ENCODE measurements at places on chromosomes 7 and 10.

DNA sequence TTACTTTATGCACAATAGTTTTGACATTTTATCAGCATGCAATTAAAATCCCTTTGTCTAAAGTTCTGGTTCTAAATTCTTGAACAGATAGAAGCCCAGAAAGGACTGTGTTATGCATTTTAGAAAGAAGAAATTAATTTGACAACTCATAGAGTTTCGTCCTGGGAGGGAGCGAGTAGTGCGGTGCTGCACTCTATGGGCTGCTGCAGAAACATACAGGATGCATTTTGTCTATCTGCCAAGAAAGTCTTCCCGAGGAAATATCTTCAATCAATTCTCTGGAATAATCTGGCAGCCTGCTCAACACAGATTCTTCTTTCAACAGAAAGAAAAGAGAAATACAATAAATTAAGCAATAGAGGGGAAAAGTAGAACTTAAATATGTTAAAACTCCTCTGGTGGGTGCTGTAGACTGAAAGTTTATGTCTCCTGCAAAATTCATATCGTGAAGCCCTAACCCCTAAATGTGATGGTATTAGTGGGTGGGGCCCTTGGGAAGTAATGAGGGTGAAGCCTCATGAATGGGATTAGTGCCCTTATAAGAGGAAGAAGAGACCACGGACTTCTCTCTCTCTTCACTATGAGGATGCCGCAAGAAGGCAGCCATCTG, 39.0 kb upstream of the IFRD1 start:
- DNase-seq = no peak

- DNase-seq = no peak
Observed at GRCh38 chr7:96306385-96307125, 15.3 kb downstream of the SLC25A13 start.

DNA sequence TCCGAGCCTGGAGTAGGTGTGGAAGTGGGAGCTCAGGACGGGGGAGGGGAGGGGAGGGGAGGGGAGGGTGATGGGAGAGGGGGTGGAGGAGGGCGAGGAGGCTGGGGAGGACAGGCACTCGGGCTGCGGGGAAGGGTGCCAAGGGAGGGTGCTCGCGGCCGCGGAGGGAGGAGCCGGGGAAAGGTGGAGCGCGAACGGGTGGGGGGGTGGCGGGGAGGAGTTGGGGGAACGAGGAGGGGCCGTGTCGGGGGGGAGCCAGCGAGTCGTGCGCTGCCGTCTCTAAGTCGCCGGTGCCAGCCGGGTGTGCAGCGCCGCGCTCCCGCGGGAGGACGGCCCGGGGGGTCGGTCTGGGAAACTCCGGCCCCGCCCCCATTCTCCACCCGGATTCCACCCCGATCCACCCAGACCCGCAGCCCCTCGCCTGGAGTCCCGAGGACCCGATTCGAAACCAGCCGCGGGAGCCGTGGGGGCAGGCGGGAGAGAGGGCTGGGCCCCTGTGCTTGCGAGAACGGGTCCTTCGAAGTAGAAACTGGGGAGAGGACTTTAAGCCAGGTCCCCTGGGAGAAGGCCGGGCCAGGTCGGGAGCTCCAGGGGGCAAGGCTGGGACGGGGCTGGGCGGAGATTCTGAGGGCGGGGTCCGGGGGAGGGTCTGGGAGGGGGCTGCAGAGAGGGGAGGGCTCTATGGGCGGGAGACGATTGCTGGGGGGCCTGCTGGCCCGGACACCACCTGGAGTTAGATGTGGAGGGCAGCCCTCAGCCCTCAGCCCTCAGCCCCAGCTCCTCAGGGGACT, at the start of gene ZNF467:
Gene ZNF467 (minus strand): TSS at position 143 of the 791 bp plus-strand sequence. CDS start 2,556 bp downstream, outside the sequence.
- peak; percentile 82 for DNase-seq

DNA sequence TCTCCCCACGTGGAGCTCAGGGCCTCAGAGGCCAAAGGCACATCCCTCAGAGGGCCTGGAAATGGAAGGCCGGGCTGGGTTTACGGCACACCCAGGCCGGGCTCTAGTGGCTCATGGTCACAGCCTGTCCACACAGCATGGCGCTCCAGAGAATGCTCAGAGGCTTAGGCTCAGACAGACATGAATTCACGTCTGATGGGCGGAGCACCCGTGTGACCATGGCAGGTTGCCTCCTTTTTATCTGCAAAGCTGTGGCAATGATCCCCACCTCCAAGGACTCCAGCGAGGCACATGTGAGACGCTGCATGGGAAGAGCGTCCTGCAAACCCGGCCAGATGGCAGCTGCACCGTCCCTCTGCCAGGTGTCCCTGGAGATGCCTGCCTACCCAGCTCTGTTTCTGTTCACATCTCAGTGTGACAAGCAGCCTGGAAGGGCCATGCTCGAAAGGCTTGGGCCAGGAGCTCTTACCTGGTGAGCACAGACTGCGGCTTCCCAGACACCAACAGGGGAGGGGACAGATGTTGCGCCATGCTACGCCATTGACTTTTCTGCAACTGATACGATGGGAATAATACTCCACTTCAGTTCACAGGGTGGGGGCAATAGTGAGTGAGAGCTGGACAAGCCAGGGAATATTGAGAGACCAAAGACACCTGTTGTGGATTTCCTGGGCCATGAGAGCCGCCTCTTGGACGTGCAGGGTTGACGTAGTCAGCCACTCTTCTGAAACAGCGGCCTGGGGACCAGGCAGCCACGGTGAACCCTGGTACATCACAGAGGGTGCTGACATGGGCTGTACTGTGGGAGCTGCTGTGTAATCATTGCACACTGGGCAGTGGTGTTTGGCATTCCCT, 34.4 kb upstream of the FAM20C start:
- DNase-seq = no peak

- DNase-seq = no peak
Observed at GRCh38 chr7:21572331-21573313, 29.8 kb downstream of the DNAH11 start.

DNA sequence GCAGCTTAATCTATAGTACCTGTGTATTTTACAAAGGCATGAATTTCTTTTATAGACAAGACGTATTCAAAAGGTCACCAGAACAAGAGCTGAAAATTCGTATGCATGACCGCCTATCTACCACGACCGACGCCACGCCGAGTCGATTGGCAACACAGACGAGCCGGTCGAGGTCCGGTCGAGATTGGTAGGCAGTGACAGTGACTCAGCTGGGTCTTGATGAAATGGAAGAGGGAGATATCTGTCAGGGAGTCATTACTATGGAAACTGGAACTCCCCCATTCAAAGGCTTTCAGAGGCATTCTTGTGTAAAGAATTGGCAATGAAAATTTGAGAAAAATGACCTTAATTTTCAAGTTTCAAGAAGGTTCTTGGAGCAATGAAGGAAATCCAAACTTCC, 2.1 kb downstream of the ATP5MK start:
- DNase-seq = no peak

GRCh38 chr7:47539398-47540052, 42.4 kb downstream of the TNS3 start:
- no peak for DNase-seq

DNA sequence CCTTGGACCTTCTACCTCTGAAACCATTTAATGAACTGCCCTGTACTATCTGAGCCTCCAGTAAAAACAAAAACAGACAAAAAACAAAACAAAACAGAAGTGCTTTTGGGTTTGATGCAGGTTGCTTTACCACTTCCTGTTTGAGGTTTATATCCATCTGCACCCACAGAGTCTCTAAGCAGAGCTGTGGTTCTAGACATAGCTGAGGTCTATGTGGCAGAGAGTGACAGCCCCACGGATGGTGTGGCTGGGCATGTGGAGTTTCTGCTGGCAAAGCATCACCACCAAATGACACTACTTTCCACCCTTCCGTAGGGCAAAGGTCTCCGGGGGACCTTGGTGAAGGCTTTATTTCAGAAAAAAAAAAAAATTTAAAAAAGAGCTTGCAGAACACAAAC, 754.2 kb downstream of the GRID1 start:
- no peak for DNase-seq

- DNase-seq = no peak
Observed at GRCh38 chr10:124619195-124619594, 125.0 kb downstream of the FAM53B start.

- no peak for DNase-seq
Observed at GRCh38 chr7:29619848-29620555, 56.4 kb downstream of the PRR15 start.

DNA sequence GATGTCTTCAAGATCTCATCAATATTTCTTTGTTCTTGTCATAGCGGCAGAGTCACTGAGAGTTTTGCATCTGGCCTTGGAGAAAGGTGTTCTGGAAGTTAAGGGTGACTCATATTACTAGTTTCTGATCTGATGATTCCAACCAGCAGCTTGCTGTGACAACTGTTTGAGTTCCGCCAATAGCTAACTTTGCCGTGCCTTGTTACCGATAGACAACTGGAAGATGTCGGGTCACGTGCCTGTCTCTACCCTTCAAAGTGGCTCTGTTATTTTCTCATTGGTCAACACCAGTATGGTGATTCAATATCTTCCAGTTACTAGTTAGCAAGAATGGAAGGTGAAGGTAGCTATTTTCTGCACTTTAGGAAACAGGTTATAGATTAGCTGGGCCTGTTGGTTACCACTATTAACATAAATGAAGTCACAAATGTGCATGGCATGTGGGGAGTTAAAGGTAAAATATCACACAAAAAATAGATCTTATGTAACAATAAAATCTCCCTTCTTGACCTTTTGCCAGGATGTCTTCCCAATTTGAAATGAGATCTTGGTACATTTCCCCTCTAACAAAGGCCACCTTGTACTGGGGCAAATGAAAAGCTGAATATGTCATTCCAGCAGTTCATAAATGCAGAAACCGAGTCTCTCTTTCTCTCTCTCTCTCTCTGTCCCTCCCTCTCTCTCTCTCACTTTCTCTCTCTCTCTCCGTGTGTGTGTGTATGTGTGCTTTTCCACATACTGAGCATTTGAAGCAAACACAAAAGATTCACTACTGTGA, 2.6 kb upstream of the MGAM2 start:
- DNase-seq = no peak

DNA sequence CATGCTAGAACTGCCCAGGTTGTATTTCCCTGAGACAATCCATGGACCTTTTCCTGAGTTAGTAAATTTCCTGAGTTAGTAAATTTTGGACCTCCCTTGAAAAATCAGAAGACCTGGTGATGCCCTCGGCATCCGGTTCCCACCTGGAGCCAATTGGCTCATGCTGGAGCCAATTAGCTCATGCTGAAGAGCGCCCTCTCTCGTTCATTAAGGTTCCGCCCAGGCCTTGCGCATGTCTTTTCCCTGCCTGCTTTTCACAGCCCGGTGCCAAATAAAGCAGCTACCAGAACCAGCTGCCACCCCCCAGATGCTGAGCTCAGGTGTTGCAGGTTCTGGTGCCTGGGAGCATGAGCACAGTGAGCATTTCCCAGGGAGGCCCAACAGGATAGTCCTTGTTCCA, 96.2 kb downstream of the APBB1IP start:
- DNase-seq = no peak

DNA sequence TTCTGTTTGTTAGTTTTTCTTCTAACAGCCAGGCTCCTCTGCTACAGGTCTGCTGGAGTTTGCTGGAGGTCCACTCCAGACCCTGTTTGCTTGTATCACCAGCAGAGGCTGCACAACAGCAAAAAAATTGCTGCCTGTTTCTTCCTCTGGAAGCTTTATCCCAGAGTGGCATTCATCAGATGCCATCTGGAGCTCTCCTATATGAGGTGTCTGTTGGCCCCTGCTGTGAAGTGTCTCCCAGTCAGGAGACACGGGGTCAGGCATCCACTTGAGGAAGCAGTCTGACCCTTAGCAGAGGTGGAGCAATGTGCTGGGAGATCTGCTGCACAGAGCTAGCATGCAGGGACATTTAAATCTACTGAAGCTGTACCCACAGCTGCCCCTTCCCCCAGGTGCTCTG, 26.7 kb upstream of the CROT start:
- DNase-seq = no peak

GRCh38 chr10:1708746-1709145, 28.6 kb downstream of the ADARB2 start:
- no peak for DNase-seq

DNA sequence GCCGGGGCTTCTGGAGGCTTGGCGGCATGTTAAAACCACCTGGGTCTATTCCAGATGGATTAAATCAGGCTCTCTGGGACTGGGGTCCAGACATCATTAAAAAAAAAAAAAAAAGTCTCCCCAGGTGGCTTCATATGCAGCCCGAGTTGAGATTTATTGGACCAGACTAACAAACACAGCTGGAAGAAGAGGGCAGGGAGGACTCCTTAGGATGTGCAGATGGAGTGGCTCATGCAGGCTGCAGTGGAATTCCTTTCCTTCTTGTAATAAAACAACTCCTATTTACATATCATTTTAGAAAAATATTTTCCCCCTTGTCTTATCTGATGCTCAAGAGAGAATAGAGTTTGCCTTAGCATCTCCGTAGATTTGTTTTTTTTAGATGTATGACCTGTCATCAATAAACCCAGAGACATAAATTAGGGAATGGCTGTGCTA, 238.1 kb downstream of the CAMK1D start:
- no peak for DNase-seq

DNA sequence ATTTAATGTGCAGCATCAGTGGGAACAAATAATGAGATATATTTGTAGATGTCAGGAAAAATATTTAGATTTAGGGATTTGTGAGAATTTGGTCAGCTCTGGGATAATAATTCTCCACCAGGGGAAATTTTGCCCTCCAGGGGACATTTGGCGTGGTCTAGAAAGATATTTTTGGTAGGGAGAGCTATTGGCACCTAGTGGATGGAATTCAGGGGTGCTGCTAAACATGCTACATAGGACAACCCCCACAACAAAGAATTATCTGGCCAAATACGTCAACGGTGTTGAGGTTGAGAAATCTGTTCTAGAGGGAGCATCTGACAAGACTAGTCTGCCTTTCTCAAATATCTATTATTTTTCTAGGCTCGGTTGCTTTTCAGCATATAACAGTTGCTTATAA, 2.1 kb downstream of the ADK start:
- DNase-seq = no peak

DNA sequence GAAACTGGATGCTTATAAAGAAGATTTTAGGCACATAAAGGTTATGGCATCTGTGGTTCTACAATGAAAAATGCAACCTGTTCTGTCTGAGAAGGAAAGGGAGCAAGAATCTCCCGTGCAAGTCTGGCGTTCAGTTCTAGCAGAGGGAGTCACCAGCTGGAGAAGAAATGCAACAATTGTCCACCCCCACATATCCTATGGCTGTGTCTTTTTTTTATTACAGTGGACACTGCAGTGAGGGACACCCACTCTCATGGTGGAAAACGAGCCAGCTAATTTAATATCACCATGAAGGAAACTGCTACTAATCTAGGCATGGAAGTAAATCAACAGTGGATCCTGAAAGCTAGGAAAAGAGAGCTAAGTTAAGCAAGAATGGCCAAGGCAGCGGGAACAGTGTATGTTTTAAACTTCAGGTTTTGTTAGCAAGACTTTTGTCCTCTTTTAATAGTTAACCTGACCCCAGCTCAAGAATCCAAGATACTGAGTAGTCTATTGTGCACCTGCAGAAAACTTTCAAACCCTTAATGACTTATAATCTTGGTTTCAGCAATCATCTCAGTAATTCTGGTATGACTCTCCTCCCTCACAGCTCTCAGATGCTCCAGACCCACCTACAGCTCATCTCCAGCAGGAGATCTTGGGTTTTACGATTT, 149.3 kb downstream of the FGFR2 start:
- DNase-seq = no peak

DNA sequence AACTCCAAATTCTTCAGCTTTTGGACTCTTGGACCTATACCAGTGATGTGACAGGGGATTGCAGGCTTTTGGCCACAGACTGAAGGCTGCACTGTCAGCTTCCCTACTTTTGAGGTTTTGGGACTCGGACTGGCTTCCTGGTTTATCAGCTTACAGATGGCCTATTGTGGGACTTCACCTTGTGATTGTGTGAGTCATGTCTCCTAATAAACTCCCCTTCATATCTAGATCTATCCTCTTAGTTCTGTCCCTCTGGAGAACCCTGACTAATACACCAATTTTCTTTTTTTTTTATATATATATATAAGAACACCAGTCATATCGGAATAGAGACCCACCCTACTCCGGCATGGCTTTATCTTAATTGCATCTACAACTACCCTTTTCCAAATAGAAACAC, 166.8 kb downstream of the ETV1 start:
- DNase-seq = no peak

Measured in breast epithelium (tissue), 4 donors.